ENCODE measurements at places on chromosomes 12 and 14.

DNA sequence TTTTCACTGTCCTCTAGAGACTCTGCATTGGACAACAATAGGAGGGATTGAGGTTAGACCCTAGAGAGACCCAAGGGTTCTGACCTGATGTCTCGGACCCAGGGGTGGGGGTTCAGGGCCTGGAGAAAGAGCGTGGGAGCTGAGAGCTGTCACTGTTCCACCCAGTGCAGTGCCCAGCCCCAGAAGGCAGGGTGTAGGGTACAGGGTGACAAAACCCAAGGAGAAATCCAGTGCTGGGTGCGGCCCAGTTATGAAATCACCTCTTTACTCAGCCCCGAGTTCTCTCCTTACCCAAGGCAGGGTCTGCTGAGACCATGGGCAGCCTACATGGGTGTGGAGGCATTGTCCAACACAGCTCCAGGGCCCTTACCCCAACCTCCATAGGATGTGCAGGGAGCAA lies 2.6 kb downstream of the AQP2 start:
- DNase-seq = no peak

- DNase-seq = no peak
These were observed 183.2 kb downstream of the GRIP1 start for GRCh38 chr12:66495709-66496108.

DNA sequence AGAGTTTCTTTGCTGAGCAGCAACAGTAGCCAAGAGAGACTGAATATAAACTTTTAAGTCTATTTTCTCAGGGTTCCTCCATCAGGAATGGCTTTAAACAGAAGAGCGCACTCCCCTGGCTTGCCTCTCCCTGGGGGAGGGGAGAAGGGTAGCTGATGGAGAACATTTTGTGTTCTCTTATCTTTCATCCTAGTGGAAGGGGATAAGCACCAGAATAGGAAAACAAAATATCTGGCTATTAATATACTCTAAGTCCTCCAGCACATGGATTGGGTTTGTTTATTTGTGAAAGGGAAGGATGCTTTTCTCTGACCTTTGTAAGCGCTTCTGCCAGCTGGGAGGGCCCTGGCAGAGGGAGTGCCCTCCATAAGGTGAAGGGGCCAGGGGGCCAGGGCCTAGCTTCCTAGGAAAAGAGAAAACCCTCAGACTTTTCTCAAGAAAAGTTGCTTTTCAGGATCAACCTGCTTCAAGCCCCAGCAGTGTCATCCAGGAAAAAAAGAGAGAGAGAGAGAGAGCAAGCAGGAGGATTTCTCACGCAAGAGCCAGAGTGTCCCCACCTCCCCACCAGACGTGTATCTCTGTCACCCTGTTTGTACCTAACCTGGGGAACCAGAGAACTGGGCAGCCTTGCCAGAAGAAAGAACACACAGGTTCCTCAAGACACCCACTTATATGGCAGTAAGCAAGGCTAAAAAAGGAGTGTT lies 34.3 kb upstream of the ATP2A2 start:
- DNase-seq = no peak

GRCh38 chr14:73097421-73097820 lies 38.9 kb upstream of the PSEN1 start:
- DNase-seq = no peak

DNA sequence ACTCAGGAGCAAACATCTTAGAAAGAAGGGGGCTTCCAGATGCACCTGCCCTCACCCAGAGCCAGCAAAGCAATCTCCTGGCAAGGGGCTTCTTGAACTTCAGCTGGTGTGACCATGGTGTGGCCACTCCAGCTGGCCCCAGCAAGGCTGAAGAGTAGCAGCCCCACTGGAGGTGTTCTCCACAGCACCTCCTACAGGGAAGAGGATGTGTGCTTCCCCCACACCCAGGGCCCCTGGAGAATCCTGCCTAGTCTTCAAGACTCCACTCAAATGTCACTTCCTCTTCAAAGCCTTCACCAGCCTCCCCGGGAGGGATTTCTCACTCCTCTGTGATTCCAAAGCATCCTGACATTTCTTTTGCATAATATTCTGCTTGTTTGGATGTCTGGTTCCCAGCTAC lies 8.5 kb downstream of the RAB15 start:
- DNase-seq = no peak

- peak; percentile 52 for DNase-seq
These were observed 687 bp upstream of the RPS29 start for GRCh38 chr14:49586673-49587460.

DNA sequence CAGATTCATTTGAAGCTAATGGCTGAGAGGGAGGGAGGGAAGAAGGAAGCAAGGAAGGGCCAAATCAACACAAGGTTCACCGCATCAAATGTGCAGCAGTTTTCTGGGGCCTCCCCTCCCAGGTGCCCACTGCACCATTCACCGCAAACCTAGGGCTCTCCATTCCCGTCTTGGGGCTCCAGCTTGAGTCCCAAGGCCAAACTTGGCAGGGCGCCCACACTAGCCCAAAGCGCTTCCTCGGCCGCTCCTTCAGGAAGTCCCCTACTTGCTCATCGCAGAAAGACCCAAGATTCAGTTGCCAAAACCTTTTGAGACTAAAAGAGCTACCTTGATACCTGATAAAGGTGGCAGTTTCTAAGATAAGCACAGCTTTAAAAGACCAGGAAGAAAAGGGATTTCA lies 140.5 kb upstream of the FKBP4 start:
- no peak for DNase-seq

- DNase-seq = no peak
These were observed 1.7 kb upstream of the PUS1 start for GRCh38 chr12:131927110-131928079.

- no peak for DNase-seq
These were observed 420.3 kb upstream of the PRICKLE1 start for GRCh38 chr12:43009846-43010240.

DNA sequence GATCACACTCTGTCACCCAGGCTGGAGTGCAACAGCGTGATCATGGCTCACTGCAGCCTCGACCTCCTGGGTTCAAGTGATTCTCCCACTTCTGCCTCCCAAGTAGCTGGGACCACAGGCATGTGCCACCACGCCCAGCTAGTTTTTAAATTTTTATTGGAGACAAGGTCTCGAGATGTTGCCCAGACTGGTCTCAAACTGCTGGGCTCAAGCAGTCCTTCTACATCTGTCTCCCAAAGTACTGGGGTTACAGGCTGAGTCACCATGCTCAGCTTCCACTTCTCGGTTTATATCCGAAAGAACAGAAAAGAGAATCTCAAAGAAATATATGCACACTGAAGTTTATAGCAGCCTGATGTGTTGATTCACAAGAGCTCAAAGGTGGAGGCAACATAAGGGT lies 107.5 kb downstream of the SCARB1 start:
- DNase-seq = no peak

DNA sequence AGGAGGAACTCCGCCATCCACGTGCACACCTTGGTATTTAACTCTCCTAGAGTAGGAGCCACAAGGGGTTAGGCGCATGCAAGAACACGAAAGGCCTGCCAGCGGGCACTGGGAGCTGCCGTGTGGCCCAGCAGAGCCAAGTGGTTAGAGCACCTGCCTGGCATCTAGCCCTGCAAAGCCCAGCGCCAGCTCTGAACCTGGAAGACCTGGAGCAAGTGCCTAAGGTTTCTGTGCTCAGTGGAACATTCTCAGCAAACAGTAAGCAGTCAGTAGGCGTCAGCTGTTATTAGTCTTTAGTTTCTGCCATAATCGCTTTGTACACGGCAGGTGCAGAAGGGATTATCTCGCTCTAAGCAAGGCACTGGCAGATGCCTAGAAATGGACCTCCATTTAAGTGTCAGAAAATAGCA lies 55.4 kb downstream of the SETD3 start:
- no peak for DNase-seq

All from HFF-Myc (cell line).